Large intestine (tissue), 12 donors: ENCODE measurements at places on chromosomes 6 and 20.
A peak's percentile ranks its signal among the peaks of the same experiment; 100 is the strongest.

- DNase-seq: no peak
These were observed 256.0 kb upstream of the TCF21 start for GRCh38 chr6:133632906-133633305.

GRCh38 chr6:121430514-121431460 is 4.7 kb upstream of the GJA1 start:
- no peak for DNase-seq

DNA sequence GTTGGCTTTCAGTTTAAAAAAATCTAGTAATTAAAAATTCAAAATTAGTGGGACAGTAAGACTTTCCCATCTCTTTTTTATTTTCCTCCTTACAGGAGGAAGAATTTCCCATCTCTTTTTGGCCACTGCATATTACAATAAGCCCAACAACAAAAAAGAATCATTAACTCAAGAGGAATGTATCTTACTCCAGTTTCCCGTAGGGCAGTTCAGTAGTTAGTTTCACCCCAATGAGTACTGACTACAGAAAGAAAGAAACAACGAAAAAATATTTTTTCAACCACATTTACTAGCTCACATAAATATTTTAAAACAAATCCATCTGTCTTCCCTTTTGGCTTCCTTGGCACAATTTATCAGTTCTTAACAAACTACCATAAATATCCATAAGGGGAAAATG is 14.9 kb upstream of the BLOC1S5 start:
- no peak for DNase-seq

DNA sequence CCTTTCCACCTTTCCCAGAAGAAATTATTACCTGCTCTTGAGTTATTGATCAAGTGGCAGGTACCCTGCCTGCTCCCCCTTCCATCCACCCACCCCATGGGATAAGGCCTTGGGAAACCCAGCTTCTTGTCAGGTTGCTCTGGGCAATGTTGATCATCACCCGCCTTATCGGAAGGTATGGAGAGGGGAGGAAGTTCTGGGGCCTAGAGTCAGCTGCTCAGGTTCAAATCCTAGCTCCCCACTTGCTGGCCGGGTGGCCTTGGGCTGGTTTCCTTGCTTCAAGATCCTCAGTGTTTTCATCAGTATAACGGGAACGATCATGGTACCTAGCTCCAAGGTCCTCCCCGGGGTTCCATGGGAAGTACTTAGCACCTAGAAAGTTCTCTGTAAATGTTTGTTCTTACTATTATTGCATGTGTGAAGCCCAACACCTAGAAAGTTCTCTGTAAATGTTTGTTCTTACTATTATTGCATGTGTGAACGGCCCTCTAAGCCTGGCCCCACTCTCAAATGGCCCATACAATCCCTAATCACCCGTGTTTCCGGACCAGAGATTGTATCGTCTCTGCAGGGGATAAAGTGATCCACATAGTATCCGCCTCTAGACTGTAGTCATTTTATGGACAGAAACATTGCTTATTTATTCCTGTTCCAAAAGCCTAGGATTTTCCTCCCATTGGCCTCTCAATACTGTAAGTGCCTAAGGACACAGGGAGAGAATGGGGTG is 1.1 kb upstream of the PREX1 start:
- no peak for DNase-seq

GRCh38 chr20:24838546-24839535 is 110.2 kb upstream of the CST7 start:
- DNase-seq: no peak

DNA sequence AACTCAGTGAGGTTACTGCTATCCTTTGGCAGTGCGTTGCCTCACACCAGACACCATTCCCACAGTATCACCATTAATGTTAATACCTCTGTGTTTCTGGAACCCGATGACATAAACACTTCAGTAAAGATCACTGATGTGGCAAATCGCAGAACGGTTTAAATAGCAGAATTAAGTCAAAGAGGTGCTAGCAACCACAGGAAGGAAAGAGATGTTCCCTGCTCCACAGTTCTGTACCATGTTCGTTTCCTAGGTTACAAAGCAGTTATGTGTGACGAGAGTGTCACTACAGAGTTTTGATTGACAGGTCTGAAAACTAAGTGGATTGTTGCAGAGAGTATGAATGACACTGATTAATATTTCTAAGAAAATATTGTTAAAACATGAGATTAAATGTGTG is 272.3 kb downstream of the KHDRBS2 start:
- DNase-seq: no peak

DNA sequence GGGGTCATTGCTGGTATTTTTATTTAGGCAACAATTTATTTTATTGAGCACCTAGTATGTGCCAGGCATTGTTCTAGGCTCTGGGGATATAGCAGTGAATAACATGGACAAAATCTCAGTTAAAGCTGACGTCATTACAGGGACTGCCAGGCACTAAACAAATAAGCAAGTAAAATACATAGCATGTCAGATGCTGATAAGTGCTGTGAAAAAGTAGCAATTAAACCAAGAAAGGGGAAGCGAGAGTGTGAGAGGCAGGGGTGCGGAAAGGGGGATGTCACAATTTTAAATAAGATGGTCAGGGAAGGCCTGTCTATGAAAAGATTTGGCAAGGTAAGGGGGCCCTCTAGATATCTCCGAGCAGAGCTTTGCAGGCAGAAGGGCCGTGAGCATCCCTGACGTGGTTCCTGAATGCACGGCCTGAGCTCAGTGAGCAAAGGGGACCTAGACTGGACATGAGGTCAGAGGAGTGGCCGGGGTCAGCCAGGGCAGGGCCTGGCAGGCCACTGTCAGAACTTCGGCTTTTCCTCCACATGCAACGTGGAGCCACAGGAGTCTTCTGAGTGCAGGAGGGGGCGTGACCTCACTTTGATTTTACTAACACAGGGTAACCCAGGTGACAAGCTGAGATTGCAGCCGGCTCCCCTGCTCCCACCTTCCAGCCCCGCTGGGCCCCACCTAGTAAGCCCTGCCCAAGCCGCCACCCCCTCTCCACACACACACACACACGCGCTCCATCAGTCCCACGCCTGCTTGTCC is 24.2 kb upstream of the SIRPA start:
- DNase-seq: peak; percentile 77

GRCh38 chr20:44683263-44684046 is 31.7 kb upstream of the CCN5 start:
- DNase-seq: peak; percentile 68

- DNase-seq: no peak
These were observed 116.2 kb upstream of the STMND1 start for GRCh38 chr6:16985513-16986284.

DNA sequence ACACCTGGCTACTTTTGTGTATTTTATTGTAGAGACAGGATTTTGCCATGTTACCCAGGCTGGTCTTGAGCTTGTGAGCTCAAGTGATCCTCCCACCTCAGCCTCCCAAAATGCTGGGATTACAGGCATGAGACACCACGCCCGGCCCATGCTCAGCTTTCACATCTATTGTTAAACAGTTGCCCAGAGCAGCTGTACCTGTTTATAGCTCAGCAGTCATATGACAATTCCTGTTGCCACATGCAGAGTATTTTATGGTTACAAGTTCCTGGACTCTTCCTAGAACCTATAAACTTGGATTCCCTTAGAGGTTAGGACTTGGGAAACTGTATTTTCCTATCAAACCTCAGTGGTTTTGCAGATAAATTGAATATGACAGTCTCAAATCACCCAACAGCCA is 188.3 kb upstream of the KCNG1 start:
- peak; percentile 75 for DNase-seq

GRCh38 chr6:138103871-138104270 is 3.3 kb downstream of the PERP start:
- no peak for DNase-seq

- peak; percentile 74 for DNase-seq
These were observed 42.8 kb downstream of the INSM1 start for GRCh38 chr20:20410678-20411077.

DNA sequence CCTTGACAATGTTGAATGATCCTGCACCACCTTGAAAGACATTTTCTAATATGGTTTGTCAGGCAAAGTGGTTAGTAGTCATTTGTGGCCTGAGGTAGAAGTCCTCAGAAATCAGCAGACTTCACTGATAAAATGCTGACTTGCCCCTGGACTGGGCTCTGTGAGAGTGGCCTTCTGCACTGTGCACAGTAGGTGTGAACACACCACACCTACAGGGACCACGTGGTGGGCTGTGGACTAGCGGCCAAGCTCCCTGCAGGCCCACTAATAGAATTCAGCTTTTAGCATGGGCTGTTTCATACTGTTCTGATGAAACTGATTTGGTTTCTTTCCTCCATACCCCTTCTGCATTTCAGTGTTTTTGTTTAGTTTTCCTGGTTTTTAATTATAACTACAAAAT is 7.3 kb downstream of the BPHL start:
- DNase-seq: peak; percentile 84

DNA sequence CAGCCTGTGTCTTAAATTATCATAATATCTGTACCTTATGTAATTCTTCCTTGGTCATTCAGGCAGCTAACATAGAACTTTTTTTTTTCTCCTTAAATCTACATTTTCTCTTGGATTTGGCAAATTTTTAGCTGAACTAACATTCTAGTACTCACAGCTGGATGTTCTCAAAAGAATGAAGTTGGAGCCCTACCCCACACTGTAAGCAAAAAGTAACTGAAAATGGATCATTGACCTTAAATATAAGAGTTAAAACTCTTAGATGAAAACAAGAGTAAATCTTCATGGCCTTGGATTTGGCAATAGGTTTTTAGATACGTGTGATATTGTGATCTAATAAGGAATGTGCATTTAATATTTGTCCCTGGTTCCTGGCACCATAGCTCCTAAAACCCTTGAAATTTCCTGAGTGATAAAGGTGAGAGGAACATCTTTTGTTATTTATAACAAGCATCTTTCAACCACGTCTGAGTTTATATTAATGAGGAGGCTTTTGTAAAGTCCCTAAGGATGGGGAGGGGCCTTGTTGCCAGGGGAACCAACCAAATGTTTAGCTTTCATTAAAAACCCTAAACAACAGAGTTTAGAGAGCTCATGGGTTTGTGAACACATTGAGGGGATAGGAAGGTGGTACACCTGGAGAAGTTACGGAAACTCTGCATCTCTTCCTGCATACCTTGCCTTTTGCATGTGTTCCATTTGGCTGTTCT is 106.1 kb upstream of the ADGRF4 start:
- DNase-seq: no peak

GRCh38 chr20:1467355-1468116 is 887 bp upstream of the NSFL1C start:
- DNase-seq: peak; percentile 87

GRCh38 chr20:63129991-63130657 is 85.8 kb downstream of the YTHDF1 start:
- no peak for DNase-seq

GRCh38 chr20:49892260-49892659 is 23.1 kb downstream of the SPATA2 start:
- DNase-seq: no peak

DNA sequence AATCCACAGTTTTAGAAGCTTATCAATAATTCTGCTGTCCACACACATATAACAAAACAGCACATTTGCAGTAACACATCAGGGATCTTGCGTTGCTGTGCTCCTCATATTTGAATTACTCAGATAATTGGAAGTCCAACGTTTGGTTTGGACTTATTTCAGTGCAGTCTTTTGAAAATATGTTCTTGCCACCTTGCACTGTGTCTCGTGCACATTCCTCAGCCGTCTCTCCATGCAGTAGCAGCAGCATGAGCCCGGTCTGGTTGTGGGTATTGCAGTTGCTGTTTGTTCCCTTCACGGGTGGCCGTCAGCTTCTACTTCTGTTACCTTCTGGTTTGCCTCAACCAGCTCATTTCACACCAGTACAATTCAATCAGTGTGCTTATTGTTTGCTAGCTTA is 215.5 kb downstream of the SLC24A3 start:
- DNase-seq: no peak

DNA sequence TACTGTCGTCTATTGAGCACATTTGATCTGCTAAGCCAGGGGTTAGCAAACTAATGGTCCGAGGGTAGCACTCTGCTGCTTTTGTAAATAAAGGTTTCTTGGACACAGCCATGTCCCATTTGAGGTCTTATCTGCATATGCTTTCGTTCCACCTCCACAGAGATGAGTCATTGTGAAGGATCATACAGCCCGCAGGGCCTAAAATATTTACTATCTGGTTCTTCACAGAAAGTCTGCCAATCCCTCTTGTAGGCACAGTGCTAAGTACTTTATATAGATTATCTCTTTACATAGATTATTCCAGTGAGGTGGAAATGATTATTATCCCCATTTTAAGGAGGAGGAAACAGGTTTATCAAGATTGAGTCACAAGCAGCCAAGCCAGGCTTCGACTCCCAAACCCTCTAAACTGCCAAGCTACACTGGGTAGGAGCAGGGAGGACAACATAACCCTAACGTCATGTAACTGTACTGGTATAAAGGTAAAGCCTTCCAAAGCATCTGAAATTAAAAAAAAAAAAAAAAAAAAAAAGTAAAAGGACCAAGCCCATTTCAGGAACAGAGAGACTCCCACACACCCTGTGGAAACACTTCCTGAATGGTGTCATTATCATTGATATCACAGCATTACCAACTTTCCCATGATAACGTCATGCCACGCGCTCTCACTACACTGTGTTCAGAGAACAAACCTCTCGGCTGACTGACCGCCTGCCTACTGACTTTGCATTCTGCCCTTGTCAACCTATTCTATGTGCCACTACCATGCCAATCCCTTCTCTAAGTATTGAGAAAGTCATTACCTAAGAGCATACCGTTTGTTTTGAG is 101.0 kb downstream of the KIF16B start:
- DNase-seq: no peak

DNA sequence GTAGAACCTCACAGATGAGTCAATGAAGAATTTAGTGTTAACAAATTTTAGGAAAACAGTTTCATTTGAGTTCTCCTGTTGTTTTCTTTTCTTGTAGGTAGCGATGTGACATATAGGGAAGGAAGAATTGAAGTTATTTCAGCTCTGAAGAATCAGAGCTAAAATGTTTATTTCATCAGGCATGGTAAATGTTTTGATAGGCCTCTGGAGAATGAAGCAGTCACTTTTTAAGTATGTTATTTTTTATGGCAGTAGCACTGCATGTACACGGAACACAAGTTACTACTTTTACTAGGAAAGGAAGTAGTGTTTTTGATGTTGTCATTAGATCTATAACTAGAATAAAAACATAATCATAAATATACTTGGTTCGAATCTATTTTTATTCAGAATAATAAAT is 1357.3 kb upstream of the CITED2 start:
- no peak for DNase-seq

DNA sequence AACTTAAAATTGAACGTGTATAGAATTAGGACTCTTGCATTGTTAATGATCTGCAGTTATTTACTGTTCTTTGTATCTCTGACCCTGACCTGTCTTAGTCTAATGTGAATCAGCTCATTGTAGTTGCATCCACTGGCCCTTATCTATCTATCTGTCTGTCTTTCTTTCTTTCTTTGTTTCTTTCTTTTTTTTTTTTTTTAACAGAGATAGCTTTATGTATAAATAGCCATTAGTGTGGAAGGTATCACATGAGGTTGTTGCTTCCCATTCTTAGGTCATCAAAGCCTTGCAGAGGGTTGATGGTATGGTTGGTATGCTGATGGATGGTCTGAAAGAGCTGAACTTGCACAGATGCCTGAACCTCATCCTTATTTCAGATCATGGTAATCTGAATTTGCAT is 59.9 kb downstream of the ENPP1 start:
- DNase-seq: no peak

GRCh38 chr6:157251586-157252247 is 71.6 kb downstream of the TMEM242 start:
- no peak for DNase-seq
